ENCODE measurements at places on chromosomes 12 and 14.

GRCh38 chr14:35374263-35374712 lies 30.3 kb downstream of the NFKBIA start:
- peak; percentile 61 for DNase-seq

DNA sequence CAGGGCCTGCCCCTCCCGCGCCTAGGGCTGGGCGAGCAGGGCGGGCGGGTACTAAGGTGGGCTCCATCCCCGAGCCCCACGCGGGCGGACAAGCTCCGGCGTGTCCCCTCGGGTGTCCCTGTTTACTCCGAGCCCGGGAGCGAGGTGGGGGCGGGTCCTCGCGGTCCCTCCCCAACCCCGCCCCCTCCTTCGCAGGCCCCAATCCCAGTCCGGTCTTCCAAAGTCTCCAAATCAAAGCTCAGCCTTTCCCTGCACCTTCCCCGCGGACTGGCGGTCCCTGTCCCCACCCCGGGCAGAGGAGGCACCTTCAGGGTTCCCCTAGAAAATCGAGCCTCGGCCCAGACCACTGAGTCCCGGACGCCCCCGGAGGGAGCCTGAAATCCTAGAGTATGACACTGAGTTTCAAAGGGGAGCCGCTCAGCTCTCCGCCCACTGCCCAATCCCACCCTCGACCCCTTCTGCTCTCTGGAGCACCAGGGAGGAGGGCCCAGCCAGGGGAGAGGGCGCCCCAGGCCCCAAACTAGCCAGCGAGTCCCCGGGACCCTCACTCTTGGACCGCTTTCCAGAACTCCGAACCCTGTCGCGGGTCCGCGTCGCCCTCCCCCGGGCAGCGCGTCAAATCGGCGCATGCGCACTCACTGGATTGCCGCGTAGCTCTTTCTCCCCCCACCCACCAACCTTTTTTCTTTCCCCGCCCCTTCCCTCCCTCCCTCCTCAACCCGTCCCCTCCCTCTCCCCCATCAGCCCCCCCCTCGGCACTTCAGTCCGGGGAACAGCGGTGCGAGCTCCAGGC lies at the start of gene LRP1:
LRP1 (plus strand) TSS at position 758 of the 793 bp plus-strand sequence. CDS start 482 bp downstream, outside the sequence.
- DNase-seq, result peak; percentile 59

GRCh38 chr12:89968151-89968700 lies 259.6 kb upstream of the ATP2B1 start:
- DNase-seq, result no peak

GRCh38 chr12:22299294-22299912 lies 35.1 kb downstream of the ST8SIA1 start:
- DNase-seq, result no peak

- DNase-seq, result no peak
These were observed 32.8 kb downstream of the GALC start for GRCh38 chr14:87960013-87960787.

GRCh38 chr12:116977465-116978380 lies 67.0 kb downstream of the FBXW8 start:
- no peak for DNase-seq

GRCh38 chr14:59204305-59204704 lies 15.8 kb downstream of the DAAM1 start:
- no peak for DNase-seq

DNA sequence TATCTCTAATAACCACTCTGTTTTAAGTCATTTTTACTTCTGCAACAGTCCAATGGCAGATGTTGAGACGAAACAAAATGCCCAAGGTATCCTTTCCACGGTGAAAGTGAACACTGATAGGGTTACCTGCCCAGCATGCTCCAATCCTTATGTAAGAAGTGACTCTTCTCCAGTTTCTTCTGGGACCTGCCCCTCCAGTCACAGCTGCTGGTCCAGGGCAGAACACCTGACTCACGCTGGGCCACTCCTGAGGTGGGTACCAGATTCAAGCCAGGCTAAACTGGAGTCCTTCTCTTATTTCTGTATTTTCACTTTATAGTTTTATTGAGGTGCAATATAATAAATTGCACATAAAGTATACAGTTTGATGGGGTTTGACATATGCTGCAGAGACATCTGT lies 16.7 kb downstream of the NT5DC3 start:
- no peak for DNase-seq
